ENCODE measurements at places on chromosomes 16 and 17. TPM values are rescaled to one million over a fixed set of nuclear protein-coding genes. Genes with fewer than 3 reads are reported as not detected.

DNA sequence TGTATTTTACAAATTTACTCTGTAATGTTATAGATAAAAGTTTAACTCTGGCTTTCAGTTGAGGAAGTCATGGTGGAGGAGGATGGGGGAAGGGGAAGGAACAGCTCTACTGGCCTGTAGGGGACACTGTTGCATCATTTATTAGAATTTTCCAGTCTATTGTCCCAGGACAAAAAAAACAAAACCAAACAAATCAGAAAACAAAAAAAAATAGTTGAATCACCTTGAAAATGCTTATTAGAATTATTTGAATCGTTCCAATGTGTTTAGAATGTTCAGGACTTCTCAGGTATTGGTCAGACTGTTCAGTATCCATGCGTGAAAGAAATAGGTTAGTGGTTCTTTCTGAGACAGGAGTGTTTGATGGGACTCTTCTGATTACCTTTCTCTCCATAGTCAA is 242.0 kb downstream of the FTO start:
- DNase-seq: no peak

DNA sequence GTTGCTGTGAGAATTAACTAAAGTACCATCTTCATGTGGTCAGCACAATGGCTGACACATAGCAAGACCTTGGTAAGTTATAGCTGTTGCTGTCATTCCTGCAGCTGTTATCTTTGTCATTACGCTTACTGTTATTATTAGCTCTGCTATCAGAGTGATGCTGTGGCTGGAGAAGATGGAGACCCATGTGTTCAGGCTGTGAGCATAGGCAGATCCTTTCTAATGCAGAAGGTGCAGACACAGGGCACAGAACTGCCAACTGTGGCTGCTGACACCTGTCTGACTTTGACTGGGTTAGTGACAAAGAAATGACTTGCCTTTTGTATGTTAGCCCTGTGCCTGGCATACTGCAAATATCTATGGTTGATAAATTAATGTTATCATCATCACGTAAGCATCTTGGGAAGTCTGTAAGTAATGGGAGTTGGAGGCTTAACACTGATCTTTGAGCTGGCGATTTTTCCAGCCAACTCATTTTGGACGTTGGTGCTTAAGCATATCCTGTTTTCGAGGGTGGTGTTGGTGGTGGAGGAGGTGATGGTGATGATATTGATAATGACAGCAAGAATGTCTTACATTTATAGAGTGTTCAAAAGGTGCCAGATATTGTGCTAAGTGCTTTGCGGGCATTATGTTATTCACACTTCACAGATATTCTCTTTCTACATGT is 695.3 kb downstream of the WWOX start:
- DNase-seq: no peak

DNA sequence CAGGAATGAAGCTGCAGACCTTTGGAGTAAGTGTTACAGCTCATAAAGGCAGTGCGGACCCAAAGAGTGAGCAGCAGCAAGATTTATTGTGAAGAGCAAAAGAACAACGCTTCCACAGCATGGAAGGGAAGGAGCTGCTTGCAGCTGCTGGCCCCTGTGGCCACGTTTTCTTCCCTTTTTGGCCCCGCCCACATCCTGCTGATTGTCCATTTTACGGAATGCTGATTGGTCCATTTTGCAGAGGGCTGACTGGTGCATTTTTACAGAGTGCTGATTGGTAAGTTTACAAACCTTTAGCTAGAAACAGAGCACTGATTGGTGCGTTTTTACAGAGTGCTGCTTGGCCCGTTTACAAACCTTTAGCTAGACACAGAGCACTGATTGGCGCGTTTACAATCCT is 841.5 kb downstream of the CDH11 start:
- DNase-seq: no peak

Gene VKORC1
- 70.9 TPM for total RNA-seq

- no peak for DNase-seq
These were observed 8.4 kb downstream of the FOXN1 start for GRCh38 chr17:28514561-28515002.

DNA sequence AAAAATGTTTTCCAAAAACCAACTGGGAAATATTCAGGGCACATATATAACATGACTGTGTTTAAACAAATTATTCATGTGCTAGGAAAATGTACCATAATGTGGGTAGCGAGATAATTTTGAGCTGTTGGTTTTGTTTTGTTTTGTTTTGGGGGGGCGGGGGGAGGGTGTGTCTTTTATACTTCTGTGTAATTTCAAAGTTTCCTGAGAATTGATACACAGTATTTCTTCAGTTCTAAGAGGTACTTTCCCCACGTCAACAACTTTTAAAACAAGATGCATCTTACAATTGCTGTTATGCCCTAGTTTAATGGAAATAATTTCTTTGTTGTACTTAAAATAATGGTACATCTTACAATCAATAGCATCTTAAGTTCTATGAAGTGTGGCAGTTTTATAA is 99.7 kb upstream of the RPRML start:
- DNase-seq: no peak

Gene SLFN12L
- total RNA-seq: 0.12 TPM

Gene GINS2
- total RNA-seq: 0.38 TPM

DNA sequence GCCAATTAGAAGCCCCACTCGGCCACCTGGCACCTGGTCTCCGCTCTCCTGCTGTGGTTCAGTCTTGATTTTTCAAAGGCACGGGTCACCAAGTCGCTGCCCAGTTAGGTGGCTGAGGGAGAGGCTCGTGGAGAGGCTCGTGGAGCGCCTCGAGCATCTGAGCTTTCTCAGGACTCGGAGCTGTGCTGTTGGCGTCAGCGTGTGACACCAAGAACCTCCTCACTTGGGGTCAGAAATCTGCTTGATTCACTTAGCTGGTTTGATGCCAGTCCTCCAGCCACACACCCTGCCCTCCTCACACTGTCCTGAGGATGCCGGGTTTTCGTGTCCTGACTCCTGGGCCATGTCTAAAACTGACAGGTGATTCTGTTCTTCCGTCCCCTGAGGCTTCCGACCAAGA is 82.6 kb downstream of the SOCS1 start:
- no peak for DNase-seq

DNA sequence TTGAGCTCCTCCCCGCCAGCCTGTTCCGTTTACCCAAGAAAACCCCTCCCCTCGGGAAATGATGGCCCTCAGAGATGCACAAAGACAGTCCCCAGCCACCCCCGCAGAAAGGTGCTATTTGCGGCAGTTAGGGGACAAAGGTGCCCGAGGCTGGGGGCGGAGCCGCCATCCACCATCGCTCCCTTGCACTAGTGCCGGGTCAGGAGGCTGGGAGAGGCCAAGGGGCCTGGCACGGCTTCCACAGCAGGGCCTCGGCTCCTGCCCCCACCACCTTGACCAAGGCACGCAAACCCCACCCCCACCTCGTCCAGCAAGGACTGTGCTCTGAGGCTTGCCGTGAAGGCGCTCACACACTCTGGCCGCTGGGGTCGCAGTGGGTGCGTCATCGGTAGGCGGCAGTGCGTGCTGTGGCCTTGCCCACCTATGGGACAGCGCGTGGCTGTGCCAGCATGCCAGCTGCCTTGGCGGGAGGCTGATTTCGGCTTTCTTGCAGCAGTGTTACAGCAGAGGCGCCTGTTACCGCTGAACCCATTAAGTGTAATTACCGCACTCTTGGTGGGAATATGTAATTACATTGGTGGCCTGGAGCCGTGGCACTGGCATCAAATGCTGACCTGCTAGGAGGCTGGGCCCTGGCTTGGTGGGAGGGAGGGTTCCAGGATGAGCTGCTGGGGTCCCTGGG is 31.8 kb downstream of the TPSG1 start:
- no peak for DNase-seq

Gene DPH1
- 62.3 TPM for total RNA-seq

DNA sequence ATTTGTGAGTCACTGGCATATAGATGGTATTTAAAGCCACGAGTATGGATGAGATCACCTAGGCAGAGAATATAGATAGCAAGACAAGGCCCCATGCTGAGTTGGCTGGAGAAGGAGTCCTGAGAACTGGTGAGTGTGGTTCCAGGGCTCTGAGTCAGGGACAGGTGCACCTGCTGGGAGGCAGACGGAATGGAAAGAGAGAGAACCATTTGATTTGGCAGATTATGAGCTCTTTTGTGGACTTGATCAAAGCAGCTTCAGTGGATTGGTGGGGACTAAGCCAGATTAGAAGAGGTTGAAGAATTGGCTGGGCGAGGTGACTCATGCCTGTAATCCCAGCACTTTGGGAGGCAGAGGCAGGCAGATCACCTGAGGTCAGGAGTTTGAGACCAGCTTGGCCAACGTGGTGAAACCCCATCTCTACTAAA is 4.3 kb upstream of the C16orf92 start:
- no peak for DNase-seq

DNA sequence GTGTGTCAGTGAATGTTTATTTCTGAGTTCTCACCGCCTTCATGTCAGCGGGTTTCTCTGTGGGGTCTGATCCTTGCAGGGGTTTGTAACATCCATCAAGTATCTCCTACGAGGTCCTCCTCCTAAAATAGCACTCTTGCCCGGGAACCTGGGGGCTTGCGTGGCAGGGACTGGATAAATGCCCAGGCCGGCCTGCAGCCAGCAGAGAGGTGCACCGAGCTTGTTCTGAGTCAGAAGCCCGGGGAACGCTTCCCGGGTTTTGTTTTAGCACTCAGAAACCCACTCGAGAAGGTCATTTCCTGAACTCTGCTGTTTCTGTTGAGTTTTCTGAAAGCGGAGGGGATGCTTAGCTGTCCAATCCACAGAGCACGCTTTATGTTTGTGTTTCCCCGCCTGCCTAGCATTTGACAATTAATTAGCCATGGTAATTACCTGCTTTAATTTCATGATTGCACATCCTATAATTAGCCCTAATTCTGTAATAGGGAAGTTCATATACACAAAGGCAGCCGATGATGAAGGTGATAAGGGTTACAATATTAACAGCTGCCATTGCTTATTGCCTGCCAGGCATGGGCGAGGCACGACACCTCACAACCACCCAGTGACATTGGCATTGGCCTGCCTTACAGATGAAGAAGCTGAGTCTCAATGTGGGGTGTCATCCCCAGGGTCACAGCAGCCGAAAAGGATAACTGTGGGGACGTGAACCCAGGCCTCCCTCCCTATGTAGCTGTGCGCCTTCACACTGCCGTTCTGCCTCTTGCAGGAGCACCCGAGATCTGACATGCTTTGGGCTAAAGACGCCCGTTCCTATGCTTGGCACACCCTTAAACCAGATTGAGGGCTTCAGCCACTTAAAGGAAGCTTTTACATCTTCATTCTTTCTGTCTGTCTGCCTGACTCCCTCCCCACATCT is 333.1 kb downstream of the CPPED1 start:
- DNase-seq: no peak

Gene PDIA2
- 0.45 TPM for total RNA-seq
